Posterior cingulate gyrus (tissue), 11 donors: ENCODE measurements at places on chromosomes 13 and 19.
A peak's percentile ranks its signal among the peaks of the same experiment; 100 is the strongest.

- no peak for DNase-seq
Measured at GRCh38 chr19:46963093-46963734, 56.4 kb upstream of the NPAS1 start.

- DNase-seq, result no peak
Measured at GRCh38 chr13:29535663-29536655, 59.5 kb downstream of the SLC7A1 start.

GRCh38 chr19:3509566-3509989, 3.5 kb downstream of the FZR1 start:
- no peak for DNase-seq

- DNase-seq, result no peak
Measured at GRCh38 chr13:68727798-68728197, 1379.8 kb upstream of the ATXN8OS start.

GRCh38 chr13:29572575-29572974, 22.9 kb downstream of the SLC7A1 start:
- DNase-seq, result no peak

GRCh38 chr13:94712812-94713560, 641 bp upstream of the SOX21 start:
- no peak for DNase-seq

- no peak for DNase-seq
Measured at GRCh38 chr19:4080473-4080872, 13.8 kb upstream of the ZBTB7A start.

DNA sequence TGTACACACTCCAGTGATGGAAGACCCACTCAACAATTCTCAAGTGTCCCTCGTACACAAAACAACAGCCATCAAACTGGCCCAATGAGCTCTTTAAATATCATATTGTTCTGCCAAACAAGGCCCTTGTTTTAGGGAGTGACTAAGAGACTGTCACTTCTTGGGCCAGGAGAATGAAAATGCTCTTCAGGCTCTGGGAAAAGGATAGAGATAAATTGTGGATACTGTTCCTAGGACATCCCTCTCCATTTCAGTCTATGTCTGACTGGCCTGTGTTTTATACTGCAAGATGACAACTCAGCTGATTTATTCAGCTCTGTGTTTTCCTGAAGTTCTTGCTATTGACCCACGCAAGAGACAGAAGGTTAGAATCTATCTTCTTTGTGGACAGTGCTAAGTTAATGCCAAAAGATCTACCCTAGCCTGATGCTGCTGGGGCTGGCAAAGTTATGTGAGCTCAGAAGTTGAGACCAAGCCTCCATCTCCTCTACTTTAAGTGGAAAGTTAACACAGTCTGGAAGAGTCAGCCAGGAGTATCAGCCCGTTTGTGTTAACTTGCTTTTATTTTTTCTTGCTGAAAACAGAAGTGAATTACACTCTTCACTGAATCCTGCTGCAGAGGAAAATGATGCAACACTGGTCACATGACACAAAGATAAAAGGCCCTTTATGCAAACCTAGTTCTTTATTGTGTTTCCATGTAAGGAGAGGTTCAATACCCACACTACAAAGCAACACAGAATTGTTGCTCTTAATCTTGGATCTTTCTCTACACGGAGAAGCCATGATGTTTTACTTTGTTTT, 14.6 kb downstream of the FRY start:
- DNase-seq, result no peak

GRCh38 chr19:46515879-46516350, 20.2 kb upstream of the PNMA8B start:
- DNase-seq, result peak; percentile 33

GRCh38 chr19:45137179-45137761, 23.5 kb downstream of the NKPD1 start:
- DNase-seq, result peak; percentile 31

DNA sequence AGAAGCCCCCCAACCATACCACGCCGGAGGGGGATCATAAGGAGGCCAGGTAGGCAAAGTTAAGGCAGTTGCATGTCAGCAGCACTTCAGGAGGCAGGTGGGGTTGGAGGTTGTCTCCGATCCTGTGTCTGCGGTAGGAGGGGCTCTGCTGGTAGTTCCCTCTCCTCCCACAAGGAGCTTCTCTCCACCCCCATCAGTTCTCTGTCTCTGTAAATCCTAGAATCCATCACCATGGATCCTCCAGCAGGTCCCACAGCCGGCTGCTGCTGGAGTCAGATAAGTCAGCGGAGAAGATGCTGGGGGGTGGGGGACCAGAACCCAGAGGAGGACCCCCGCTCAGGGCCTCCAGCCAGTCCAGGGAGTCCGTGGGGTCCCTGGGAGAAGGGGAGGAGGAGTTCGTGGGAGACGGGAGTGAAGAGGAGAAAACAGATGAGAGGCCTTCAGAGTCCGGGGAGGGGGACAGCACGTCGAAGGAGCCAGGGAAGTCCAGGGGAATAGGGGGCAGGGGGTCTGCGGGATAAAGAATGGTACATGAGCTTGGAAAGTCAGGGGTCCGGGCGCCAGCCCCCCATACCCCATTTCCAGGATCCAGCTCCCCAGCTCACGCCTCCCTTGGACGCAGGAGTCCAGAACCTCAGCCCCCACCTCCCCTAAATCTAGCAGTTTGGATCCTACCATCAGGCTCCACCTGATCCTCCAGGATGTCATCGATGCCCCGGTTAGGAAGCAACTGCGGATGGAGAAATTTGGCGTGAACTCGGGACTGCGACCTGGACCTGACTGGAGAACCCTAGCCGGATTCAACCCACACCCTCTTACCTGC, 6.3 kb downstream of the MAMSTR start:
- no peak for DNase-seq

- DNase-seq, result peak; percentile 74
Measured at GRCh38 chr19:57830071-57830602, at the start of gene ZNF587B. ZNF587B (plus strand) TSS chr19:57830299; CDS start chr19:57830529, 230 bp downstream.

- DNase-seq, result no peak
Measured at GRCh38 chr19:16309643-16310042, 15.0 kb upstream of the KLF2 start.

GRCh38 chr13:25608181-25608580, 236.4 kb downstream of the ATP8A2 start:
- DNase-seq, result no peak

DNA sequence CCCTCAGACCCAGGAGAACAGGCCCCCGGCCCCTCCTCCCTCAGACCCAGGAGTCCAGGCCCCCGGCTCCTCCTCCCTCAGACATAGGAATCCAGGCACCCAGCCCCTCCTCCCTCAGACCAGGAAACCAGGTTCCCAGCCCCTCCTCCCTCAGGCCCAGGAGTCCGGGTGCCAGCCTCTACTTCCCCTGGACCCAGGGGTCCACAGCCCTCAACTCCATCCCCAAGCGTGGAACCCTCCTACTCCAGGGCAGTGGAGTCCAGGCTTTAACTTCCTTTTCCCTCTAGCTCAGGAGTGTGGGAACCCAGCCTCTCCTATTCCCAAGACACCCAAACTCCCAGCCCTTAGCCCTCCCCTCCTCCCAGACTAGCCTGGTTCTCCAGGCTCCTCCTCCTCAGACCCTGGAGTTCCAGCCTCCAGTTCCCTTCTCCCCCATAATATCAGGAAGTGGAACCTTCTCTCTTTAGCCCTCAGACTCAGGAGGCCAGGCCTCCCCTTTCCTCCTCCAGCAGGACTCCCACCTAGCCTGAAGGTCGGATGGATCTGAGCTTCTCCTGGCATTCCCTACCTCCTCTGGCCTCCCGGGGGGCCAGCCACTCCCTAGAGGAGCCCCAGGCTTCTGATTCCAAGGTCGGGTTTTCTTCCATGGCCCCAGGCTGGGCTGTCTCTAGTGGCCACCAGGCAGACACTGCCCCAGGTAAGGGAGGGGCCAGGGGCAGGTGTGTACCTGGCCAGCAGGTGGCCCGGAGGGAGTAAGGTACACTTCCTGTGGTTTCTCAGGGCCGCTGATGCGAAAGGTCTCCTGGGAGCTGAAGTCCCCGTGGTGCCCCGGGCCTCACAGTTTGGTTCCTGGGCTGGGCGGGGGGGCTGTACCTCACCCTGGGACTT, at the start of gene TMC4:
Gene TMC4, minus strand, starts transcription at position 690 of the 888 bp plus-strand sequence. Its CDS starts 43 bp downstream, at position 647.
- DNase-seq, result peak; percentile 57

DNA sequence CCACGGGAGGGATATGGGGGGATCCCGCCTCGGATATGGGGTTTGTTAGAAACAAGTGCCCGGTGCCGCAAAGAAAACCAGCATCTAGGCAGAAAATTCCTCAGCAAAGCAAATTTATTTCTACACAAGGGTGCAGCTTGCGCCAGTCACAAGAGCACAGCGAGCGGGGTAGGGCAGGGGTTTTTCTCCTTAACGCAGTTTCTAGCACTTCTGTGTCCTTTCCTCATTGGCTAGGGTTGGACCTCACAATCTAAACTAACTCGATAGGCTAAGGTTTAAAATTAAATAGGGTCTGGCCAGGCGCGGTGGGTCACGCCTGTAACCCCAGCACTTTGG, 595 bp downstream of the ZNF440 start:
- DNase-seq, result no peak

- DNase-seq, result no peak
Measured at GRCh38 chr19:31908080-31908479, 437.3 kb upstream of the ZNF507 start.

- DNase-seq, result no peak
Measured at GRCh38 chr13:32889986-32890565, 126.1 kb upstream of the KL start.

DNA sequence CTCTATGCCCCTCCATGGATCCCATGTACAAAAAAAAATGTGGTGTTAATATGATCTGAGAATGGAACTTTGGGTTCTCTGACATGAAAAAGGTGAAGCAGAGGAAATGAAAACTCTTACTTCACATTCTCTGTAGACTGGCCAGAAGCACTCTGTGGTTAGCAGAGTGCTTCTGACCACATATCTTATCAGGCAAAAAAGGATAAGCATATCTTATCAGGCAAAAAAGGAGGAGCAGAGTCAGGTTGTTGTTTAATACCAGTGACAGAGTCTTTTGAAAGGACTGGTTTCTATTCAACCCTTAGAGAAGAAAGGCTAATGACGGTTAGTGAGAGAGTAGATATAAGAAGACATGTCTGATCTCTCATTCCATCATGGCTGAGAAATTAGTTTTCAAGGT, 1404.8 kb downstream of the SLITRK1 start:
- DNase-seq, result no peak

DNA sequence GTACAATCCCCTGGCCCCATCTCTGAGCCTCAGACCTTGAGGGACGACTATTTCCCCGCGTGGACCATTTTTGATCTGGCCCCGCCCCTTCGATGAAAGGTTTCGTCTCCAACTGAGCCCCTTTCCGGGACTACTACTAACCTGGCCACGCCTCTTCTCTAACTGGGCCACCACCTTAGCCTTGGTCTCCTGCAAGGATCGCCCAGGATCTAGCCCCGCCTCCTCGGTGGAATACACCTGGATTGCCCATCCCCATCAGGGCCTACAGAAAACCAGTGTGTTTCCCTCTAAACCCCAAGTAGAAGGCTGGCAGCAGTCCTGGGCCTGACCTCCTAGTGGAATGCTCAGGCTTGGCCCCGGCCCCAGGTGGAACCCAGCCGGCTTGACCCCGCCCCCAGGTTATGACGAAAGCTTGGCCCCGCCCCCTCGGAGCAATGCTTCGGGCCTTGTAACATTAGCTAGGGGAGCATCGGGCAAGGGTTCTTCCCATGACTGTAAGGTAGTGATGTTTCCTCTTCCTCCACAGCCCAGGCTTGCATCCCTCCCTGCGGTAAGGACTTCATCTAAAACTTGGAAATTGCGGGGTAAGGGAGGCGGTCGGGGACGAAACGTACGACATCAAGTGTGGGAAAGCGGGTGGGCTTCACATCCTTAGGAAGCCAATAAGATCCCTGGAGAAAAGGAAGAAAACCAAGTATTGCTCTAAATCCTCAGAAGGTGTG, 9.1 kb downstream of the SPACA6 start:
- peak; percentile 91 for DNase-seq

GRCh38 chr13:27927444-27928352, 7.9 kb downstream of the PDX1 start:
- no peak for DNase-seq

- no peak for DNase-seq
Measured at GRCh38 chr13:114328034-114328433, 13.7 kb downstream of the CHAMP1 start.

DNA sequence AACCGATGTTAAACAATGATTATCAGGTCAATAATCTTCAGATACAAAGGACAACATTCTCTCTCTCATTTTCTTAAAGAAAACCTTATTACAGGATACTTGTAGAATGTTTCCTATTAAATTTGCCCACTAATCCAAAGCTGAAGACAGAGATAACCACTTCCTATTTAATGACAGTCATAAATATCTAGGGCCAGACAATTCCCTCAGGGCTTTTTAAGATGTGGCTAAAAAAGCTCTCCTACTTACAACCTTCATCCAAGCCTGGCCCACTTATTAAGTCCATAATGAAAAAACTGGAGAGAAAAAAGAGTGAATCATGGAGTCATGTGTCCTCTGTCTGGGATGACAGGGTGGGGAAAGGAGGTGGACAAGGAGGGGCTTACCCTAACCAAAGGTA, 235.9 kb downstream of the KLF12 start:
- DNase-seq, result no peak
